ENCODE measurements at places on chromosomes 16 and 17.

DNA sequence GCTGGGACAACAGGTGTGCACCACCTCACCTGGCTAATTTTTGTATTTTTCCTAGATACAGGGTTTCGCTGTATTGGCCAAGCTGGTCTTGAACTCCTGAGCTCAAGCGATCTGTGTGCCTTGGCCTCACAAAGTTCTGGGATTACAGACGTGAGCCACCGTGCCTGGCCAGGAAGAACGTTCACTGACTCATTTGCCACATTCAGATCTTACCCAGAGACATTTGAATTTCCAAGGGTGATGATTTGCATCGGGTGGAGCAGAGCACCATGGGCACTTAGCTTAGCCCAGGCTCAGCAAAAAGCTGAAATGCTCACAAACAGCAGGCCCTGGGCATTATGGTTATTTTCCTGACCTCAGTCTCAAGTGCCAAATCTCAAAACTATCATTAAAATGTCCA lies 14.5 kb upstream of the ADORA2B start:
- no peak for DNase-seq

- DNase-seq: no peak
These were observed 33.1 kb downstream of the DNAH3 start for GRCh38 chr16:21117567-21117966.

DNA sequence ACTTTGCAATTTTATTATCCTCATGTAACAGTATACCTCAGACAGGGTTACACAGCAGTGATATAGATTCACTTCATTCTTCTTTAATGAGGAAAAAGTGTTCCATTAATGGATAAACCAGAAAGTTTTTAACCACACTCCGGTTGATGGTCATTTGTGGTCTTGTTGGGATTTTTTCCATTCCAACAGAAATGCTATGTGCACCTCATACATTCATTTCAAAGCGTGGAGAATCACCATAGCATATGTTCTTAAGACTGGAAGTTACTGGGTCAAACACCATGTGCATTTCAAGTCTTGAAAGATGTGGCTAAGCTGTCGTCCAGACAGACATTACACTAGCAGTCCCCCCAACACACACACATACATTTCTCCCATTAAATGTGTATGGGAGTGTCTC lies 245.8 kb upstream of the CDH5 start:
- no peak for DNase-seq

DNA sequence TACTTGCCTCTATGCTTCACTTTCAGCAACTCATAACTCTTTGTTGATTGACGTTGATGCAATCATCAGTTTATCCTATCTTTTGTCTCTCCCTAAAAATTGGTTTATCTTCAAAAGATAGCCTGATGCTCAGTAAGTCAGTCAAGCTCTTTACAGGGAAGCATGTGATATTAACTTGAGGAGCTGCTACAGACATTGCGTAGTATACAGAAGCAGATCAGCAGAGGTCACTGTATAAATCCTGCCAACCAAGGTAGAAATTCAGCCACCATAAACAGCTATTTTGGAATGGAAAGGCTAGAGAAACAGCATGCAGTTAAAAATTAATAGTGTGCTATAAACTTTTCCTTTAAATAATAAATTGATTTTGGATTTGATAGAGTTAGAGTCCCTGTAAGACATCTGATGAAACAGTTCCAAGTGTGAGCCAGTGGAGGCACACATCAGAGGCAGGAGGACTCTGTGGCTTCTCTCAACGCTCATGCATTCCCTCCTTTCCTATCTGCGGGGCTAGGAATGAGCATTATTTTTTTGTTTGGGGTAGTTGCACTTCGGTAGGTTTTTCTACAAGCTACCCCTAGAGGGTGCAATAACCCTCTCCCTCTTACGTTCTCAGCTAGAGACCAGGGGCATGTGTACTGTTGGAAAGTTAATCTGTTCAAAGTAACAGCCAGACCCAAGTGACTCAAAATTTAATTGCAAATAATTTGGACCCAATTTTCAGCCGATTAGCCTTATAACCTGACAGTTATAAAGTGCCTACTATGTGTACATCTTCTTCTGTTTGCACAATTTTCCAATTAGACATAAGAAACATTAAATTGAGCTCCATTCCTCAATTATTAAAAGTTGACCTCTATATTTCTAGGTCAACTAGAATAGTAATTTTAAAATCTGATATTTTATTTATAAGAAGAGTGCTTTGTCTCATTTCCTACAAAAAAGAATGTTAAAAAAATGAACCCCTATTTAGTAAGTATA lies 647.7 kb upstream of the SOX9 start:
- DNase-seq: no peak
